Mucosa of descending colon (tissue), 3 donors: ENCODE measurements at places on chromosomes 1 and 21. TPM values are rescaled to one million over a fixed set of nuclear protein-coding genes. Genes with fewer than 3 reads are reported as not detected.
A peak's percentile ranks its signal among the peaks of the same experiment; 100 is the strongest.

MMEL1 gene
- total RNA-seq: 9.4 TPM

DNA sequence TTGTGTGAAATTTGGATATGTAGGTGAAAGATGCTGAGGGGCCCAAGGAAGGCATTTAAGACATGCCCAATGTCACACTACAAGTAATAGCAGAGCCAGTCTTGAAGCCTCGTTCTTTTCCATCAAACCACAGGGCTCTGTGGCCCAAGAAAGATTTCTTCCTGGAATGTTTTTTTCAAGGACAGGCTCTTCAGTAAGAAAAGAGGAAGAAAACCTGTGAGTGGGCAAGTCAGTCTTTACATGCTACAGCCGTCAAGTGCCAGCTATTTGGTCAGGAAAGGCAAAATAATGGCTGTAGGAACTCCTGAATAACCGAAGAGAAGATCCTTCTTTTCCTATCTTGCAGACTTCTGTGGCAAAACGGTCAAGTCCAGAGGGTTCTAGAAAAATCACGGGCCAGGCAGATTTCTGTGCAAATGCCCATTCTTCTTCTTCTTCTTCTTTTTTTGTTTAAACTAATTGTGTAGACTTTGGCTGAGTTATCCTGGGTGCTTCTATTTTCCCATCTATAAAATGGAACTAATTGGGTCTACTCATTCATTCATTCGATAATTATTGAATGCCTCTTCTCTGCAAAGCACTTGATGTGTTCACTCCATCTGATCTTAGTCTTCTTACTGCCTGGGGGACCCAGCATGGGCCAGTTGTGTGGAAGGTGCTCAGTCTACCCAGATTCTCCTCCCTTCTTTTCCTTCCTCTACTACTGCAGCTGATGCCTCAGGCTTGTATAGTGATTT lies 1.9 kb upstream of the ID3 start:
- no peak for DNase-seq

- peak; percentile 72 for DNase-seq
Measured at GRCh38 chr1:184974056-184974836, at the start of gene NIBAN1. NIBAN1 (minus strand) TSS chr1:184974508; CDS start chr1:184974356, 152 bp downstream.

GRCh38 chr1:2808386-2808705 lies 6.9 kb upstream of the TTC34 start:
- no peak for DNase-seq

DNA sequence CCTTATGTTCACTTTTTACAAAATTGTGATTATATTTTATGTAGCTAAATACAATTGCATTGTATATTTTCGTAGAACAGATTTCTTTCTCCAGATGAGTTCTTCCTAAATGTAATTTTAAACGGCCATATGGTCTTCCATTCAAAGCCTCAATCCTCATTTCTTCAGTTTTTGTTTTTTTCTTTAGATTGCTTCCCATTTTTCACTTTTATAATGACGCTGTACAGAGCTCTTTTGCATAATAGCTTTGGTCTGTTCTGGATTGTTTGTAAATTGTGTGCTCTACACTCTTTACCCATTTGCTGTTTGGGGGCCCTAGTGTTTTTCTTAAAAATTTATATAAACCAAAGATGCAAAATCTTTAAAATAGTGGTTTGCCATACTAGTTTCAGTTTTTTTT lies 27.8 kb downstream of the AVPR1B start:
- no peak for DNase-seq
